Cerebellum (tissue), 4 donors: ENCODE measurements at places on chromosomes 5 and 9. TPM values are rescaled to one million over a fixed set of nuclear protein-coding genes. Genes with fewer than 3 reads are reported as not detected.

Gene GCNT1
- total RNA-seq, result 4.2 TPM

Gene BARHL1
- total RNA-seq, result 19.3 TPM

Gene PCDHA8
- 15.9 TPM for total RNA-seq

Gene MAST4
- total RNA-seq, result 21.5 TPM

Gene EGFLAM
- total RNA-seq, result 13.7 TPM

Gene ELAVL2
- 238 TPM for total RNA-seq

Gene LCN1
- not detected for total RNA-seq

Gene PCDHGA4
- total RNA-seq, result 17.5 TPM

Gene ZNF367
- total RNA-seq, result 8.3 TPM
